ENCODE measurements at places on chromosomes 13 and 19. TPM values are rescaled to one million over a fixed set of nuclear protein-coding genes. Genes with fewer than 3 reads are reported as not detected.
A peak's percentile ranks its signal among the peaks of the same experiment; 100 is the strongest.

The ELSPBP1 gene
- total RNA-seq, result not detected

The ZNF667 gene
- 4.1 TPM for total RNA-seq

The ZNF730 gene
- 2.1 TPM for total RNA-seq

- DNase-seq, result no peak
- H3K27ac ChIP-seq, result no peak overlapping the region
- H3K36me3 ChIP-seq, result no peaks in the 10 kb centered on the region
- H3K4me3 ChIP-seq, result no peak overlapping the region
These were observed 806.1 kb upstream of the ARGLU1 start for GRCh38 chr13:107374038-107374437.

- DNase-seq, result no peak
- H3K4me3 ChIP-seq, result no peak overlapping the region
- no peaks in the 10 kb centered on the region for H3K27me3 ChIP-seq
- peaks cover 41% of the 10 kb centered on the region for H3K4me1 ChIP-seq
- H3K36me3 ChIP-seq, result peaks cover 11% of the 10 kb centered on the region
These were observed 175.4 kb downstream of the KLF12 start for GRCh38 chr13:73958657-73959397.

DNA sequence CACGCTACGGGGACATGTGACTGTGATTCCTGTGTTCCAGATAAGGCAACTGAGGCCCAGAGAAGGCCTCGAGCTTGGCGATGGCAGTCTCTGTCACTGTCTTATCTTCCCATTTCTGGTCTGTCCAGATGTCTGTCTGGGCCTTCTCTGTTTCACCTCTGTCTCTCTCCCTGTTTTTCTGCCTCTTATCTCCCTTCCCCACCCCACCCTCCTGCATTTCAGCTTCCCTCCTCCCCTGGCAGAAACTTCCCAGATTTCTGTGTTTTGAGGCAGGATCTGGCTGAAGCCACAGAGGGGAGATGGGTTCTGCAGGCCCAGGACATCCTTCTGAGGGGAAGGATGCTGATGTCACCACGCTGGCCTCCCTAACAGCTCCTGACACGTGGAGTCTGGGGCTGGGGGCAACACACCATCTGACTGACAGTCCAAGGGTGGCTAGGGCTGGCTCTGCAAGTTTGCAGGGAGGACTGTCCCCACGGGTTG is 14.4 kb downstream of the PAK4 start:
- no peak overlapping the region for H3K27ac ChIP-seq
- no peaks in the 10 kb centered on the region for H3K27me3 ChIP-seq
- H3K4me3 ChIP-seq, result no peak overlapping the region

GRCh38 chr13:41231786-41232185 is 31.6 kb downstream of the MTRF1 start:
- no peak overlapping the region for H3K4me3 ChIP-seq
- H3K27me3 ChIP-seq, result no peaks in the 10 kb centered on the region
- peaks cover 30% of the 10 kb centered on the region for H3K36me3 ChIP-seq
- peak overlapping the region; percentile 37 for H3K27ac ChIP-seq

DNA sequence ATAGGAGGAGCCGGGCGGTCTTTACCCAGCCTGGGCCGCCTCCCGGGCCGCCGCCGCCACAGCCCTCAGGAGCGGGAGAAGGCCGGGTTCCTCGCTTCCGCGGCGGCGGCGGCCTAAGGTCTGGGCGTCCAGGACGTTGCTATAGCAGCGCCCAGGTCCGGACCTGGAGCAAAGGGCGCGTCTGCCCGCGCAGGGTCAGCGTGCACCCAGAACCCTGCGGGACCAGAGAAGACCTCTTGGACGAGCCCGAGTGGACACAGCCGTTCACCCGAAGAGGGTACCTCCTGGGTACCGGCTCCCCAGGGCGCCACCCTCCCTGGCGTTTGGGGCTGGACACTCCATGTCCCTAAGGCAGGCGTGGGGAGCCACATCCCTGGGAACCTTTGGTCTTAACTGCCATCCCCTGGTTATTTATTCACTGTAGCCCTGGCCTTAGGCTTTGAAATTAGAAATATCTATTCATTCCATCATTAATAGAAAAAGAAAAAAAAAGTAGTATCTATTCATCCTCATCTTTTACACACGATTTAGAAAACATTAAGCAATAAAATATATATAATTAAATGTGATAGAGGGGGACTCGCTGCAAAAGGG is 2.4 kb downstream of the DZIP1 start:
- H3K27me3 ChIP-seq, result peaks cover 33% of the 10 kb centered on the region
- H3K4me3 ChIP-seq, result no peak overlapping the region
- no peaks in the 10 kb centered on the region for H3K36me3 ChIP-seq

GRCh38 chr19:27935669-27936068 is 1277.3 kb downstream of the UQCRFS1 start:
- DNase-seq, result no peak
- no peak overlapping the region for H3K4me3 ChIP-seq
- no peaks in the 10 kb centered on the region for H3K4me1 ChIP-seq
- no peak overlapping the region for H3K27ac ChIP-seq

- peaks cover 6% of the 10 kb centered on the region for H3K36me3 ChIP-seq
- H3K4me1 ChIP-seq, result peaks cover 40% of the 10 kb centered on the region
- no peak overlapping the region for H3K4me3 ChIP-seq
- H3K27me3 ChIP-seq, result no peaks in the 10 kb centered on the region
- DNase-seq, result no peak
These were observed 289.4 kb downstream of the FOXO1 start for GRCh38 chr13:40376867-40377535.

DNA sequence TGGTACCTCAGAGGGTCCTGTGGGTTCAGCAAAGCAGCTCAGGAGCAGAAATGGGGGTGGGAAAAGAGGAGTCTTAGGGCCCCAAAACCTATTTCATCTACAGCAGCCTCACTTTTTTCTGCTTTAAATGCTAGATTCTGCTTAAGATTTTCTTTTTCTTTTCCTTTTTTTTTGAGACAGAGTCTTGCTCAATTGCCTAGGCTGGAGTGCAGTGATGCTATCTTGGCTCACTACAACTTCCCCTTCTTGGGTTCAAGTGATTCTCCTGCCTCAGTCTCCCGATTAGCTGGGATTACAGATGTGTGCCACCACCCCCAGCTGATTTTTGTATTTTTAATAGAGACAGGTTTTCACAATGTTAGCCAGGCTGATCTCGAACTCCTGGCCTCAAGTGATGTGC is 30.7 kb upstream of the WDFY2 start:
- no peaks in the 10 kb centered on the region for H3K27me3 ChIP-seq
- H3K4me3 ChIP-seq, result no peak overlapping the region
- H3K36me3 ChIP-seq, result no peaks in the 10 kb centered on the region
- H3K27ac ChIP-seq, result no peak overlapping the region
- DNase-seq, result no peak
